ENCODE measurements at places on chromosomes 2 and 18.

GRCh38 chr2:137770166-137770565, 194.1 kb upstream of the HNMT start:
- DNase-seq, result no peak

- DNase-seq, result no peak
These were observed 38.8 kb downstream of the DPYSL5 start for GRCh38 chr2:26886736-26887135.

DNA sequence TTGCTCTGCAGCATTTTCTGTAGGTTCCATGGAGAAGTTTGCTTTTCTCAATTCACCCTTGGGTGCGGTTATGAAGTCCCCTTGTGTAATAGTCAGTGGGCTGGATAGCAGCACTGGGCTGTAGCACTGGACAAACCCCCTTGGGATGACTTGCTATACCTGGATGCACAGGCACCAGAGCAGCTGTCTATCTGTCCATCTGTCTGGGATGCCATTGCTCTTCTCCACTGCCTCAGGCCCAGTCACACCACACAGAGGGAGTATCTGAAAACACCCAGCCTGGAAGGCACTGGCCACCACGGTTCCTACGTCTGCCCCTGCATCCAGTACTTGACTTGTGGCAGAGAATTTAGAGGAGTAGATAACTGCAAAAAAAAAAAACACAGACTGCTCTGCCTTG, 254.5 kb downstream of the TFCP2L1 start:
- no peak for DNase-seq

DNA sequence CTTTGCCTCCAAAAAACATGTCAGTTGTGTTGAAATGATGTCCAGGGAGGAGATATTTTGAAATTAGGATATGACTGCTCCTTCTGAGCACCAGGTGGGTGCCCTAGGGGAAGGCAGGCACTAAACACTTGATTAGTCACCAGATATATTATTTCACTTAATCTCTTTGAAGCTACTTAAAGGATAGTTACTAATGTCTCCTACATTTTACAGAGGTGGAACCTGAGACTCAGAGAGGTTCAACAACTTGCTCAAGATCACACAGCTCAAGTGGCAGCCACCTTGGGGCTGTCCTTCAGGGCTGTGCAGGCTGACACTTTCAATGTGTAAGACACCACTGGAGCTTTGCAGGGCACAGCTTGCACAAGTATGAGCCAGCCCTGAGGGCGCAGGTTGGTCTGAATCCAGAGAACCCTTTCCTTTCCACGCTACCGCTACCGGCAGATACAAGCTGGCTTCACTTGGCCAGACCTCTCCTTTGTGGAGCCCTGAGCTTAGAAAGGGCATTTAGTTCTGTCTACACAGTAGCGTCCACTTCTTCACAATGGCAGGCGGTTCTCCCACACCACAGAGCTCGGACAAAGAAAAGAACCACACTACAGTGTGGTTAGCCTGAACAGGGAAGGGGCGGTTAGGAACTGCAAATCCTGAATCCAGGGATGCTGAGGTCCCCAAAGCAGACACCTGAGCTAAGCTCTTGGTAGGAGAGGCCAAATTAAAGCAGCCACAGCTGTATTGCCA, 16.4 kb downstream of the ALPK2 start:
- no peak for DNase-seq

- no peak for DNase-seq
These were observed 35.2 kb upstream of the SNED1 start for GRCh38 chr2:240963065-240963867.

Measured in suppressor macrophage (primary cell).